Karpas-422 (cell line): ENCODE measurements at places on chromosomes 12 and 14. TPM values are rescaled to one million over a fixed set of nuclear protein-coding genes. Genes with fewer than 3 reads are reported as not detected.

- no peak overlapping the region for H3K27ac ChIP-seq
- H3K36me3 ChIP-seq: no peaks in the 10 kb centered on the region
- H3K4me3 ChIP-seq: no peak overlapping the region
- H3K27me3 ChIP-seq: no peaks in the 10 kb centered on the region
Measured at GRCh38 chr14:61756135-61756534, 6.1 kb upstream of the SNAPC1 start.

MMP19 gene
- total RNA-seq: 0.11 TPM in 1 of 2 replicates, not detected in the other

DNA sequence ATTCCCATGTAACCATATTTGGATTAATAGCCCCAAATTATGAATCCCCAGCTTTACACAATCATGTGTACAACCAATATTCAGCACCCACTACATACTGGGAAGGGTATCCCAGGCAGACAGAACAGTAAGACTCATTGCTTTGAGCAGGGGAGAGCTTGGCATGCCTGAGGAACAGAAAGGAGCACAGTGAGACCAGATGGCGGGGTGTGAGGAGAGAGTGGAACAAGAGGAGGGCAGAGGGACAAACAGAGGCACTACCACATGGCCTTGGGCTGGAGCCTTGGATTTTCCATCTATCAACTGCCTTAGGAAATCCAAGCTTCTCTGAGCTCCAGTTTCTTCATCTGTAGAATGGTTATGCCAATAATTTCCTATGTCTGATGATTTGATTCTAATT is 3.8 kb downstream of the DGKA start:
- DNase-seq: no peak
- H3K27me3 ChIP-seq: no peaks in the 10 kb centered on the region
- H3K4me3 ChIP-seq: no peak overlapping the region
- peaks cover 40% of the 10 kb centered on the region for H3K4me1 ChIP-seq
- H3K27ac ChIP-seq: no peak overlapping the region

- no peaks in the 10 kb centered on the region for H3K27me3 ChIP-seq
- no peak for DNase-seq
- H3K27ac ChIP-seq: no peak overlapping the region
- no peak overlapping the region for H3K4me3 ChIP-seq
- H3K36me3 ChIP-seq: no peaks in the 10 kb centered on the region
- H3K4me1 ChIP-seq: no peaks in the 10 kb centered on the region
Measured at GRCh38 chr12:45601390-45601789, 128.1 kb upstream of the ARID2 start.

- H3K27me3 ChIP-seq: no peaks in the 10 kb centered on the region
- H3K4me1 ChIP-seq: peaks cover 60% of the 10 kb centered on the region
- H3K4me3 ChIP-seq: no peak overlapping the region
- no peak overlapping the region for H3K27ac ChIP-seq
Measured at GRCh38 chr14:69708586-69709560, 58.1 kb upstream of the SRSF5 start.

DNA sequence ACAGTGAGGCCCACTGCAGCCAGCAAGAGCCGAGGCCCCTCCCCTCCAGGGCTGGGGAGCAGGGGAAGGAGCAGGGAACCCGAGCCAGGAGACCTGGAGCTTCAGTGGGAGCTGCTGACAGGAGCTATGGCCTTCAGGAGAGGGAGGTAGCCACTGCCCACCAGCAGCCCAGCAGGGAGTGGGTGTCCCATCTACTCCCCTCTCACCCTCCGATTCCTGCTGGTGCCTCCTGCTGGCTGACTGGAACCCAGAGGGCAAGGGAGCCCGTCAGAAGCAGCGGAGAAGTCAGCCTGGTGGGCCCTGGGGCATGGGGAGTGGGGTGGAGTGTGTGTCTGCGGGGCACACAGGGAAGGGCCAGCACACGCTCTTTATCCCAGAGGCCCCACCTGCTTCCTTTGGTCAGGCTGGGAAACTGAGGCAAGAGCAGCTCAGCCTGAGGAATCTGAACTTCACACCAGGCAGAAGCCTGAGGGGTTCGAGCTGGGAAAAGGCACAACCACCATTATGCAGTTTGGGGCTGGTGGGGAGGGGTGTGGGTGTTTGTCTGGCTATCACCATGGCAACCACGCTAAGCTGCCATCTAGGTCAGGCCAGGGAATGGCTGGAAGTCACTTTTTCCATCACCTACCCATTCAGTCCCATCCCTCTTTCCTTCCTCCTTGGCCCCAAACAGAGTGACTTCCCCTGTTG is 36.8 kb upstream of the PLEKHG6 start:
- H3K36me3 ChIP-seq: no peaks in the 10 kb centered on the region
- no peak overlapping the region for H3K4me3 ChIP-seq
- H3K4me1 ChIP-seq: peaks cover 4% of the 10 kb centered on the region
